ENCODE measurements at places on chromosomes 1 and 21.

- DNase-seq = no peak
Measured at GRCh38 chr1:208420696-208421095, 176.5 kb upstream of the PLXNA2 start.

DNA sequence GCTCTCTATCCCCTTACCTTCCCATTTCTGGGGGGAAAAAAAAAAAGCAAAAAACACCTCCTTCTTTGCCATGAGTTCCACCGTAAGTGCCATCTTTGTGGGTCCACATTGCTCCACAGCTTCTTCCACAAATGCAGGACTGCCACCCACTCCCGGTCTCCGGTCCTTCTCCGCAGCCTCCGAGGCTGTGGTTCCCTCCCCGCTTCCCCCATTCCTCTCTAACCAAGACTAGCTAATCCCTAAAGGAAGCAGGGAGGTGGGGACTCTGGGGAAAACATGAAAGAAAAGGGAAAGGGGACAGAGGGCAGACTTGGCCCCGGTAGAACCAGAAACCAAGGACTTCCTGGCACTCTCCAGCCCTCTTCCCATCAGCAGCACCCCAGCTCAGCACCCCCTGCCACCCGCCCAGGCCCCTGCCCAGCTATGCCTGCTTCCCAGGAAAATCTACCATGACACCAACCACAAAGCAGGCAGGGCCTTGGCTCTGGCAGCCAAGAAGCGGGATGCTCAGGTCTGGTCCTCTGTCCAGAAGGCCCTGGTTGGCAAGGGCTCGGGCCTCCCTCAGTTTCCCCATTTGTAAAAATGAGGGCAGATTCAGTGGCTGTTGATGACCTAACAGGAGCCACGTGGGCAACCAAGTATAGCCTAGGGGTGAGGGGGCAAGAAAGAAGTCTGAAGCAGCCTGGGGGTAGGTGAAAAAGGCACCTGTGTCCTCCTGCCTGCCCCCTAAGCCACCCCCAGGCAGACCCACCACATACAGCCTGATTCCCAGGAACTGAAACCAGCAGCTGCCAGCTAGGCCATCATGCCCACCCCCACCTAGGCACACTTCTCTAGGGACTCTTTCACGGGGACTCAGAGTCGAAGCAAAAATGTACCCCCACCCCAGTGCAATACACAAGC lies 2.5 kb downstream of the EPHA2 start:
- DNase-seq = no peak

DNA sequence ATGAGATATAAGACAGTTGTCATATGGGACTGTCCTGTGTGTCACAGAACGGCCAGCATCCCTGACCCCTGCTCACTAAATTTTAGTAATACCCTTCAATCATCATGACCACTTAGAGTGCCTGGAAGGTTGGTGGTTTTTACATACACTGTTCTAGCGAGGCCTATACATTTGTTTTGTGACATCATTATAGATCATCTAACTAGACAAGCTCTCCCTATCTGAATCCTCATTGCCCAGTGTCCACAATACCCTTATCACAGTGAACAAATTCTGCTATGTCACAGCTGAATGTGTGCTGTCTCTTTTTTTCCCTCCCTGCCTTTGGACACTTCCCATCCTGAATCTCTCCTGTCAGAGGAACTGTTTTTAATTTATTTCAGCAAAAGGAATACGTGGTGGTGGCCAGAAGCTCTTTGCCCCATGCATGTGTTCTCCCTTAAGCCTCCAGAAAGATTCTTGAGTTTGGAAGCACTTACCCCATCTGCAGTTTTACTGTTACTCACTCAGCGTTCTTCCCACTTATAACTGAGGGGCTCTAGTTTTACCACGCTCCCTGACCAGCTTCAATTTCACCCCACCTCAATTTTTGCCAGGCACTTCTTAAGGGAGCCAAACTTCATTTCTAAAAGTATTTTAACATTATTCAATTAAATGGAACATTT lies 70.3 kb downstream of the OLFML2B start:
- no peak for DNase-seq

GRCh38 chr1:145689922-145690321 lies 17.2 kb downstream of the PDZK1 start:
- DNase-seq = no peak

- no peak for DNase-seq
Measured at GRCh38 chr1:192962901-192963300, 96.3 kb downstream of the UCHL5 start.

- DNase-seq = no peak
Measured at GRCh38 chr1:244035358-244035757, 15.7 kb upstream of the ZBTB18 start.

GRCh38 chr1:240515505-240515904 lies 96.5 kb downstream of the GREM2 start:
- DNase-seq = no peak

- no peak for DNase-seq
Measured at GRCh38 chr1:86948212-86948611, 33.8 kb downstream of the HS2ST1 start.

- no peak for DNase-seq
Measured at GRCh38 chr1:244636488-244637259, 16.3 kb upstream of the DESI2 start.

DNA sequence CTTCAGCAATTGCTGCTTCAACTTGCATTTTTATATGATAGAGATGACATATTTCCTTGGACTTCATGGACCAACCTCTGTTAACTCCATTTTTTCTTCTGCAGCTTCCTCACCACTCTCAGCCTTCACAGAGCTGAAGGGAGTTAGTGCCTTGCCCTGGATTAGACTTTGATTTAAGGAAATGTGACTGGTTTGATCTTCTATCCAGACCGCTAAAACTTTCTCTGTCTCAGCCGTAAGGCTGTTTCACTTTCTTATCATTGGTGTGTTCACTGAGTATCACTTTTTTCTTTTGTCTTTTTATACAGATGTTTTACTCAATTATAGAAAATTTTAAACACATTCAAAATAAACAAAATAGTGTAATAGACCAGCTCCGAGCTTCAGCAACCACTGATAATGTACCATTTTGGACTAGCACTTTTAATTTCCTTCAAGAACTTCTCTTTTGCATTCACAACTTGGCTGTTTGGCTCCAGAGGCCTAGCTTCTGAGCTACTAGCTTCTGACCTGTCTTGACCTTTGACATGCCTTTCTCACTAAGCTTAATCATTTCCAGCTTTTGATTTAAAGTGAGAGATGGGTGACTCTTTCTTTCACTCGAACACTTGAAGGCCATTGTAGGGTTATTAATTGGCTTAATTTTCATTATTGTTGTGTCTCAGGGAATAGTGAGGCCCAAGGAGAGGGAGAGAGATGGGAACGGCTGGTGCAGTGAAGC lies 9.3 kb downstream of the NEK7 start:
- no peak for DNase-seq

GRCh38 chr21:28893687-28894086 lies 99.0 kb downstream of the LTN1 start:
- DNase-seq = no peak

GRCh38 chr1:108816049-108816893 lies 40.6 kb downstream of the AKNAD1 start:
- DNase-seq = no peak

DNA sequence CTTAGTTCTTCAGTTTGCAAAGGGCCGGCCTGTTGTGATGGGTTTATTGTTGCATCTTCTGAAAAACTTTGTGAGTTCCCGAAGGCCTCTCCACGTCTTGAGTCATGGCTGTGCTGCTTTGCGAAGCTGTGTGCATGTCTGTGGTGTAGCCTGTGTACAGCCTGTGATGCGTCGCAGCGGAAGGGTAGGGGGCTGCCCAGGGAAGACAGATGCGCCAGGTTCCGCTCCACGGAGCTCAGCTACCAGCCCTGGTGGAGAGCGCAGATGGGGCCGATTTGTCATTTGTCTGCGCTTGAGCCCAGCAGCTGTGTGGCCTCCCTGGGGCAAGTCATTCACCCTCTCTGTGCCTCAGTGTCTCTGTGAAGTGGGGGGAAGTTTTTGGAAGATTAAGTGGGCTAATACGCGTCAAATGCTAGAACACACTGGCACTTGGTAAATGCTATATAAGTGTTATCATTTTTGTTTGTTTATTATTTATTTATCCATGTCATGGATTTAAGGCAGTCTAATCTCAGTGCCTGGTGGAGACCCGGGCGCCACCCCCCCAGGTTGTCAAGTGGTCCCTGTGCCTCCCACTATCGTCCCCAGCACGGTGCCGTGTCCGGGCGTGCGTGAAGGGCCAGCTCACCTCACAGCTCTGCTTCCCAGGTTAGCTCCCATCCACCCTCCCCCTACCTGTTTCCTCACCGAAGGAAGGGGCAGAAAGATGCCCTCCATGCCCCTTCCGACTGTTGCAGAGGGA lies 8.4 kb downstream of the PDE9A start:
- no peak for DNase-seq
